ENCODE measurements at places on chromosomes 12 and 14.
A peak's percentile ranks its signal among the peaks of the same experiment; 100 is the strongest.

GRCh38 chr14:68541178-68541896 lies 251.5 kb downstream of the ZFP36L1 start:
- DNase-seq = no peak

GRCh38 chr12:11901701-11902524 lies 168.8 kb upstream of the BCL2L14 start:
- DNase-seq = no peak

DNA sequence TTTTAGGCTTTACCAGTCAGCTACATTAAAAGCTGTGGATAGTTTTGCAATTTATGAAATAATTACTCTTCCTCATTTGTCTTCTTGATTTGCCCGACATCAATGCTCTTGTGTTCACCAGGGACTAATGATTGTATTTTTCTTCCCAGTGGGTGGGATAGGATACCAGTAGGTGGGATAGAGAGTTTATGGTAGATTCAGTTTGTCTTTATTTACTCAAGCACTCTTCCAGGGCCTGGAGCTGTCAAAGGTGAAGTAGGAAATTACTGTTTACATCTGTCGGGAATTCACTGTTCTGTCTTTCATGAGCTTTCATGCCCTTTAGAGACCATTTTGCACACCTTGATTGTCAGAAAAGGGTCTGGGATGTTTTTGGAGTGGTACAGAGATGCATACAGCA lies 36.6 kb downstream of the ETV6 start:
- DNase-seq = no peak

GRCh38 chr14:50173891-50174290 lies 57.5 kb downstream of the SOS2 start:
- peak; percentile 28 for DNase-seq

GRCh38 chr12:68591734-68592418 lies 18.8 kb upstream of the RAP1B start:
- DNase-seq = no peak

GRCh38 chr12:120677765-120678473 lies 9.0 kb upstream of the MLEC start:
- DNase-seq = no peak

DNA sequence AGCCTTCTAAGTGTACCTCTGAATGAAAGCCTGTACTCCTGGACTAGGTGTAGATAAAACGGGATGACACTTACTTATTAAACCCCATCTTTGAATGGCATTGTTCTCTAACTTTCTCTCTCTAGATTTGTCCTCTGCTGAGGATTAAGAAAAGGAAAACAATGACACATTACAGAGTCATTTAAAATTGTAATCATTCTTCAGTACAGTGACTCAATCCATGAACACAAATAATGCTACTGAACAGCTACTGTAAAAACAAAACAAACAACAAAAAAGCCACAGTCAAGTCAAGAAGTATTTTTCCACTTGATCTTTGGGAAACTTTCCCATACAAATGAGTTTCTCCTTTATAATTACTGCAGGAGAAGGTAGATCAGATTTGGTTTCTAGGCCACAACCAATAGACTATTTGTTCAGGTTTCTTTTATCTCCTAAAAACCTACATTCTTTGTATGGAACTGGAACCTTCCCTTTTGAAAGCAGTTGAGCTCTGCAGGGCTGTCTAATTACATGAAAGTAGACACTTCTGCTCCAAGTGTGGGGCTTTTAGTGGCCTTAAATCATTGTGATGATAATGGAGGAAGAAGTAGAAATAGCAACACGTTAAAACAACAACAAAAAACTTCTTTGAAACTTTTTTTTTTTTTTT lies 219.1 kb downstream of the ESR2 start:
- DNase-seq = peak; percentile 66

DNA sequence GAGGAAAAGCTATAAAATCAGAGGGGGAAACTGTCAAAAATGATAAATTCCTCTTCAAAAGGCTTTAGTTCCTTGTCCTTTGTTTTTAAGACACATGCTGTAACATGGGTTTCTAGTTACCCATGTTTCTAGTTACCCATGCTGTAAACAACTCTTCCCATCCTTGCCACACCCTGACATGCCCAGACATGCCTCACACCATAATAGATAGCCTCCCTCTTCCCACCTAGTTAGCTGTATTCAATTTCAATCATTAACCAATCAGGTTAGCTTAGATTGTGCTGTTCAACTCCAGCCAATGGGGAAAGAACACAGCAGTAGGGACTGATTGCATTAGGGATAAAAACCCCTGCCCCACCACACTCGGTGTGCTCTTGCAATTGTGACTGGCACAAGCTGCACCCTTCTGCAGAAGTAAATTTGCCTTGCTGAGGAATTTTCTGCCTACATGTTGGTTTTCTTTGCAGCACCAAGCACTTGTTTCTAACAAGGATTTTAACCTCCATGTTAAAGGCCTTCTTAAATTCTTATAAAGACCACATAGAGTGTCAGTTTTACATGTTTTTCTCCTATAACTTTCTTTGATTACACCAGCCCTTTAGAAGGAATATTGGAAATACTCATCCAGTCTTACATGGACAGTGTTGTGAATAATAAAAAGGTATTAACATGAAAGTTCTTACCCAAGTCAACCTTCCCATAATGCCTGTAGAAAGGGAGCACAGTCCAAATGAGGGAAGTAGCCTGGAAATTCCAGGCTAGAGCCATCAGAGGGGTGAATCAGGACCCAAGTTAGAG lies 32.5 kb upstream of the LALBA start:
- no peak for DNase-seq

DNA sequence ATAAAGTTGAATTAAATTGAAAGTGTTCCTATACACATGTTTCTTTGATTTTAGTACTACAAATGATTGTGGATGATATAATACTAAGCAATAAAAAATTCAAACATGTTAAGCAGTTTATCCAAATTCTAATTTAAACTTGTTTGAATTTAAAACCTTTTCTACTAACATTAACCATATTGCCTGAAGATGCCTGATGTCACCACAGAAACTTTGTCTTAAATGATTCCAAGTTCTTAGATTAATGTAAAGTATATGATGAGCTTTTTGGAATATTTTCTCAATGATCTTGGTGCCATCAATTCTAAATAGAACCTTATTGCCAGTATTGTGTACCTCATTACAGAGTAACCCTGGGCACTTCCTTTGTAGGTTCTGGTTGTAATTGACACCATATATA lies 259.6 kb downstream of the NAV3 start:
- DNase-seq = no peak

GRCh38 chr12:4440187-4440941 lies 5.3 kb downstream of the FGF6 start:
- DNase-seq = no peak

DNA sequence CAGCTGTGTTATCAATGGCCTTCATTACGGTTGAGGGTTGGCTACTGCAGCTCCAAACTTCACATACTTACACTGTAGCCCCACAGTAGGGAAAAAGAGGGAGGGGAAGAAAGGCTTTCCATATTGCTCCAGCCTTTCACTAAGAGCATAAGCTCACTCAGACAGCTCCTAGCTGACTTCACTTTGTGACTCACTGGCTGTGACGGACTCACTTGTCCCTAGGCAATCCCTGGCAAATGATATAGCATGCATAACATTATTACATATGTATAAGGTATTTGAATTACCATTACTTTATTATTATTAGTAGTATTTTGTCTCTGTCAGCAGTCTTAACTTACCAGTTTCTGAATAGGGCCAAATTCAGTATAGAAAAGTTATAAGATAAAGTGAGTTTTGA lies 350.7 kb downstream of the RMST start:
- DNase-seq = no peak

- no peak for DNase-seq
Measured at GRCh38 chr12:31822761-31823160, 93.9 kb upstream of the AMN1 start.

DNA sequence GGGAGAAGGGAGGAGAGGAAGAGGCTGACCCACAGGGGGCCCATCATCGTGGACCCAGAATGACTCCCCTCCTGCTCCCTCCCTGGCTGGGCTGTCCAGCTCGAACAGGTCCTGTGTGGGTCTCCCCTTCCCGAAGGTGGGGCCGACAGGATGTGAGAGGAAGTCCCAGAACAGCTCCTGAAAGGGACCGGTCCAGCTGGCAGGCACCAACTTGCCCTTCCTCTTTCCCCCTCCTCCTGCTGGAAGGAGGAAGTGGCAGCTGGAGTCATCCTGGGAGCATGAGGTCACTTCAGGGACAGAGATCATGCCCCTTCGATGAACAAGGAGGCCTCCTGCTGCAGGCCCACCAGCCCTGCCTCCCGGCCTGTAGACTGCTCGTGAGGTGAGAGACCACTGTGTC lies 35.0 kb upstream of the BEGAIN start:
- no peak for DNase-seq

GRCh38 chr12:66901138-66901932 lies 222.5 kb upstream of the GRIP1 start:
- DNase-seq = no peak

DNA sequence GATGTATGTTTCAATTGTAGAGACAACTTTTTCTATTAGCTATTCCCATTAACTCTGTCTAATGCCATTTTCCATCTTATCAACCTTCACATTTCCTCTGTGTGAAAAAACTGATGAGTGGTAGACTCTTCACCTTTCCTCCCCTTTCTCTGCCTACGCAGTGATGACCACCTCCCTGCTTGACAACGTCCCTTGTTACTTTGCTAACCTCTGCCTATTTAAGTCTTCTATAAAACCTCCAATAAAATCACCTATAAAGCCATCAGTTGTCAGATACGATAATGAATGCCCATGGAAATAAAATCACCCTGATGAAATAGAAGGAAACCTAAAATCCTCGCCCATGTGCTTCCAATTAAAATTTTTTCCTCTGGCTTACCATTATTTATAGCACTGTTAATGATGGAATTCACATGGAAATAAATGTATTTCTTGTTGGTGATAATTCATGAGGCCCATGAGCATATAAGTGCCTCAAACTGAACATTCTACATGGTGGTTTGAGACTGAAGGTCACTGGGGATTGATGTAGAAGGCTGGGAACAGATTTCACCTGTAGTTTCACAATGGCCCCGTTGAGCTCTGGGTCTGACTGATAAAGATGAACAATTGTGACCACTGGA lies 1454.0 kb upstream of the SEL1L start:
- no peak for DNase-seq

- no peak for DNase-seq
Measured at GRCh38 chr12:83665634-83666218, 979.0 kb downstream of the TMTC2 start.

DNA sequence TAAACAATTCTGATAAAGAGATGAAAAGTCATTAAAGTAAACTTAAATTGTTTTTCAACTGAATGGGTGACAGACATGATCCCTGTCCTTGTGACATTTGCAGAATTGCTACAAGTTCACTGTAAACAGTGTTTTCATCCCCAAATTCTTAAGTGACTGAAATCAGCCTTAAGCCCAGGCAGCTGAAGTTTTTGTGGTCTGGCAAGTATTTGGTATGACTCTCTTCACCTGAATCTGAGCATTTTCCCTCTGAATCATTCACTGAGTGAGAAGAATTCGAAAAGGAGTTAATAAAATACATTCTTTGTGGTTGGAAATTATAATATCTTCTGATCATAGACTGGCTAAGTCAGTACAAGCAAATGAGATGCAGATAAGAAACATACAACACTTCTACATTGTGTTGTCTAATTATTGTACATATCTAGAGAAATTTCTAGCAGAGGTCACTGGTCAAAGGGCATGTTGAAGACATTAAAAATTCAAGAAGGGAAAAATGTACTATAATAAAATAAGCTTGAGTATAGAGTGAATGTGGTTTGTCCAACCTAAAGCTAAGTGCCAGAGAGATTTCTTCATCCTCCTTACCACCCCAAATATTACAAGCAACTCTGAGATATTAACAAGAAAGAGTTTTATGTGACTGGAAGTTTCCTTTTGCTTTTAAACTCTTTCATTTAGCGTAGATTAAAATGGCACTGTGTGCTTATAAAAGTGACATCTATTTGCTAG lies 177.8 kb upstream of the DIO2 start:
- peak; percentile 87 for DNase-seq

- DNase-seq = peak; percentile 14
Measured at GRCh38 chr12:2306012-2306411, 253.2 kb downstream of the CACNA1C start.

GRCh38 chr12:3055704-3056467 lies 21.3 kb upstream of the TSPAN9 start:
- DNase-seq = peak; percentile 3

DNA sequence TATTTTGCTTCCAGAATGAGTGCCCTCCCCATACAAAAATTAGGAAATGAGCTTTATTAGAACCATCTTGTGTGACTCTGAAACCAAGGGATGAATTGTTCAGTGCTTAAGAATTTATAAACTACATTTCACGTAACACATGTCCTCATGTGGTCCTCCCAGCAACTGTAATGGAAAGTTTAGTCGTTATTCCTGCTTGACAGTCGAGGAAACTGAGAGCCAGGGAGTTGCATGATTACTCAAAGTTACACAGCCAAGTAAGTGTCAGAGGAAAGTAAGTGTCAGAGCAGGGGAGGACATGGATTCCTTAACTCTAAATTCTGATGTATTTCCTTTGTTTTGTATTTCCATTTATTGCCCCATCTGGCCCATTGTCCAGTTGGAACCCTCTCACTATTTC lies 453.9 kb downstream of the FUT8 start:
- DNase-seq = no peak

DNA sequence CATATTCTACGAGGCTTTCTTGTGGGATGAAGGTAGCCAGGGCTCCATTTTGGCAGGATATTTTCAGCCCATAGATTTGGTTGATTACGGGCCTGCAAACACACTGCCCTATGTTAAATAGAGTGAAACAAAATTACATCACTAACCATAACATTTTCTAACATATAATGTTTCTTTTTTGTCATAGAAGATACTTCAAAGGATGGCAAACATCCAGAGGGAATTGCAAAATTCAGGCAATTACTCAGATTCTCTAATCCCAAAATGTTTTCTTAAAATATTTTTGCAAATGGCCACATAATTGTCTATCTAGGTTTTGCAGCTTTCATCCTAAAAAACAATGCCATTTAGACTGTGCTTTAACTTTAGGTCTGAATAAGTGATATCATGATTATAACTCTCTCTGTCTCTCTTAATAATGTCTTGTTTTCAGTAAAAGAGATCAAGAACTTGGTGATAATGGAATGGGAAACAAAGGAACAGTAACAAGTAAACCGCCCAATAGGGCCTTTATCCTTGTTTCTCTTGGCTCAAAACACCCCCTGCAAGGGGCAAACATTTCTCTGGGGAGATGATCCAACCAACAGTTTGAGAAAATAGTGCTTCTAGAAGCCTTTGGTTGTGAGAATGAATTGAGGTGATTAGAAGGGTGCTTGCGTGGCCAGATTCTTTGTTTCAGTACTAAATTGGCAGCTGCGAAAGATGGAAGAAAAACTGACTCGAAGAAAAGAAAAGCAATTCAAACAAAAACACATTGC lies 54.4 kb upstream of the BTG1 start:
- DNase-seq = peak; percentile 47

DNA sequence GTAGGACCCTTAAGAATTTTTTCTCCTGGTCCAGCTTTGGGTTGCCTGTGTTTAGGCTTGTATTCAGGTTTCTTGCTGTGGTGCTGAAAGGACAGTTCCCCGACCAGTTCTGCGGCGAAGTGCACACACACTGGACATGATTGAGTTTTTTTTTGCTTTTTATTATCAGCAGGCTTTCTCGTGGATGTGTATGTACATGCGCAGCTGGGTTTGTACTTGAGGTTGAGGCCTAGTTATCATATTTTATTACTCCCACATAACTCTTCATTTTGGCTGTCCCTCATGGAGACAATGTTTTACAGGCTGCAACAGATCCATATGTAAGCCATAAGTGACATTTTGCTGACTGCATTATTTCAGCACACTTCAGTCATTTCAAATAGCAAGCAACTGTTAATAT lies 2.5 kb downstream of the SCN8A start:
- DNase-seq = peak; percentile 44

- DNase-seq = no peak
Measured at GRCh38 chr12:38954238-38954873, 49.0 kb upstream of the CPNE8 start.

Measured in HCEC 1CT (cell line).